ENCODE measurements at places on chromosomes 1 and 21.

DNA sequence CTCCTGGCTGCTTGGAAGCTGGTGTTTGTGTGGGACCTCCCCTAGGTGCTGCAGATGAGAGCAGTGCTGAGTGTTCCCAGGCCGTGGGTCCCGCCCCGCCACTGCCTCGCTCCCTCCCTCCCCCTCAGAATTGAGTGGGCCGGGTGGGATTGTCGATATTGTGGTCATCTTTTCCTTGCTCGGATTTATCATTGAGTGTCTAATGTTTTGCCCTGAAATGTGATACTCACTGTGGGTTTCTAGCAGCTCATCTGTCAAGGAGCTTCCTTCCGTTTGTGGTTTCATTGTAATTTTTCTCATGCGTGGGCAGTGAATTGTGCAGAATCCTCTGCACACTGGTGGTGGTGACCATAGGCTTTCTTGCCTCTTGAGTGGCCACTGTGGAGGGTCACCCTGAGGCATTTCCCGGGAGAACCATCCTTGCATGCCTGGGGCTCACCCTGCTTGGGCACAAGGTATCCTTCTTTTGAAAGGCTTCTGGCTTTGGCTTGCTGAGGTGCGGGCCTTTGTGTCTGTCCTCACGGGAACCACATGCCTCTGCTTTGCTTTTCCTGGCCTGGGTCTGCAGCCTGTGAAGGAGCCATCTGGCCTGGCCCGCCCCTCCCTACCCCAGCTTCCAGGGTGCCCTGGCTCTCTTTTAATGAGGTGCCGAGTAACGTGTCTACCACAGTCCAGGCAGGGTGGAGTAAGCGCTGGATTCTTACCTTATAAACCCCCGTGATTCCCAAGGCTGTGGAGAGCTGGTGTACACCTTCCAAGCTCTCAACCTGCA lies 25.6 kb downstream of the SLX9 start:
- peak; percentile 25 for DNase-seq

DNA sequence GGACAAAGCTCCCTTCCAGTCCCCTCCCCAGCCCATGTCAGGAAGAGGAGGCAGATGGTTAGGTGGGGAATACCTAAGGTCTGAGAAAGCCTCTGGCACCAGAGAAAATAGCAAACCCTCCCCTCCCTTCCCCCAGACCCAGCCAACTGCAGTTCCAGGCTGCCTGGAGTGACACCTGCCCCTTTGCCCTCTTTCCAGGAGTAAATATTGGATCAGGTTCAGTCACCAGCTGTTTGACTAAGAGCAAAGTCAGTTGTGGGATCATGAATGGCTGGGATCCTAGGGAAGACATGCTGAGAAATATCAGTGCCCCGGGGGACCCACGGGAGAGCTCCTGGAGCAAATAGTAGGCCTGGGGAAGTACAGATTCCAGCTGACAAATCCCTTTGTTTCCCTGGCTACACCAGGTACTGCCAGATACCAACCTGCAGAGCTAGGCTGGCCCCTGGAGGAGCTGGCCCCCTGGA lies 12.2 kb upstream of the CDK18 start:
- no peak for DNase-seq

DNA sequence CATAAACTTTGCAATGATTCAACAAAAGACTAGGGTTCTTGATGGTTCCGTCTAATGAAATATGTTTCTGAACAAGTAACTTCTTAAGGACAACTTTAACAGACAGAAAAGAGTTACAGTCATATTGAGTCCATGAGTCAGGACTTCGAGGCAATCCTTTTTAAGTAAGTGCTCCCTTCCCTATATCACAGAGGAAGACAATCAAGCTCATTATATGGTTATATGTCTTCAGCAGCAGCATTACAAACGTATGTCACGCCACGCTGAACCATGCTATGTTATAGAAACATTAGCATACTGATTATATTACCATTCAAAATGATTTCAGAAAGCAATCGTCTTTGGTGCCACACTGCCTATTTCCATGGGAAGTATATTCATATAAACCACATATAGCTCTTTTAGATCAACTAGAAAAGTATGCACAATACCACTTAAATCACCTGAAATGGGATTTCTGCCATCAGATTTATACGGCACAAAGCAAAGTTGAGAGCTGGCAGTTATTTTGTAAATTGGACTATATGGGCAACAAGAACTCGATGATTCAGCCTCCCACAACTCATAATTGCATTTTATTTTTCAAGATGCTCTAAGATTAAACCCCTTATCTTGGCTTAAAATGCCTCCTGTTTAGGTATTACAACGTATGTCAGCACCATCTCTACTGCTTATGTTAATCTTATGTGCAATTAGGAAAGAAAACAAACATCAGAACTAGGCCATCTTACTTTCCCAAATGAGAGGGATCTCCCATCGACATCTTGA lies 111.3 kb upstream of the SAMSN1 start:
- no peak for DNase-seq

DNA sequence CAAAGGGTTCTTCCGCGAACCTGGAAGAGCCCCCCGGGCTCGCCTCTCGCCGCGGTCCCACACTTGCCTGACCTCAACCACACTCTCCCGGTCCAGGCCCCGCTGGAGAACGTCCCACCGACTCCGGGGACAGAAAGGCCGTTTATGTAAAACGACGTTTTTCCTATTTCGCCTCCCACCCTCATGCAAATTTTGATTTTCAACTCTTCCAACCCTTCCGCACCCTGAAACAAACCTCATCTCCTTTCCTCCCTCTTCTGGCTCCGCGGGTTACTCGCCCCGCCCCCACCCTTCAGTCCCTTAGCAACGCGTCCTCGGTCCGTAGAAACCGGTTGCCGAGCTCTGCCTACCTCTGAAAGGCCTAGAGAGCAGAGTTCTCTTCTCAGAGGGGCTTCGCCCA lies at the start of gene C1orf141:
C1orf141 (minus strand) TSS at position 276 of the 400 bp plus-strand sequence. CDS start 7,730 bp downstream, outside the sequence.
- no peak for DNase-seq

GRCh38 chr21:40936178-40936577 lies 89.2 kb upstream of the DSCAM start:
- DNase-seq = no peak
